Activated CD8-positive, alpha-beta T cell treated with anti-CD3 and anti-CD28 coated beads for 36 hours (primary cell): ENCODE measurements at places on chromosomes 7 and 10. TPM values are rescaled to one million over a fixed set of nuclear protein-coding genes. Genes with fewer than 3 reads are reported as not detected.

DNA sequence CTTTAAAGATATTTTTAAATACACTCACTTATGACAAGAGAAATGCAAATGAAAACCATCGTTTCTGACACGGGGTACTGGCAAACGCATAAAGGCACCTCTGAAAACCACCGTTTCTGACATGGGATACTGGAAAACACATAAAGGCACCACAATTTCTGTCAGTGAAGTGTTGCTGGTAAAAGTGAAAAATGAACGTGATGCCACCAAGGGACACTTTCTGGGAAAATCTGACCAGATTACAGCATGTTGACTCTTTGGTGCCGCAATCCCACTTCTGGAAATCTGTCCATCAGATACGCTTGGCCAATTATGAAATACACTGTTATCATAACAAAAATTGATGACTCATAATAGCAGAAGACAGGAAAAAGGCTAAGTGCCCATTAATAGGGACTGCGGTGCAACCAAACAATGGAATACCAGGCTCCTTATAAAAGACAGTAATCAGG is 131.7 kb downstream of the ZMYND11 start:
- no peaks in the 10 kb centered on the region for H3K4me1 ChIP-seq
- no peaks in the 10 kb centered on the region for H3K36me3 ChIP-seq
- DNase-seq = no peak
- no peaks in the 10 kb centered on the region for H3K27me3 ChIP-seq

Gene SPAM1
- not detected for total RNA-seq

- peaks cover 85% of the 10 kb centered on the region for H3K4me1 ChIP-seq
- H3K36me3 ChIP-seq = peaks cover 29% of the 10 kb centered on the region
- no peaks in the 10 kb centered on the region for H3K27me3 ChIP-seq
- DNase-seq = no peak
Measured at GRCh38 chr7:149868623-149869290, 5.0 kb upstream of the ATP6V0E2 start.

DNA sequence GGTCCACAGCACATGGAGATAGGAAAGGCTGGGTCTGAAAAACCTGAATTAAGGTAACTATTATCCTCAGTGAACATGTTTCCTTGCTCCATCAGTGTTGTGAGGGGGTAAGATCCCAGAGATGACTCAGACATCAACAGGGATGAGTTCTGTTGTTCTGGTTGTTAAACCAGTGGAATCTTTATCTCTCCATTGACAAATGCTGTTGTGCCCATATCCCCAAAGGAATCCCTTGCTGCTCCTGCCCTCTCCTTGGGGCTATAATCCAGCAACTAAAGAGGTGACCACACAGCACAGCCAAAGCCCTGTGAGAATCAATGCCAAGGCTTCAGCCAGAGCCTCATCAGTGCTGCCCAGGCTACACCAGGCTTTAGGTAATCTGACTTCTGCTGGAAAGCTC is 113.4 kb downstream of the JAZF1 start:
- peaks cover 4% of the 10 kb centered on the region for H3K4me1 ChIP-seq
- no peak overlapping the region for H3K27ac ChIP-seq
- H3K36me3 ChIP-seq = no peaks in the 10 kb centered on the region
- H3K27me3 ChIP-seq = peaks cover 2% of the 10 kb centered on the region

DNA sequence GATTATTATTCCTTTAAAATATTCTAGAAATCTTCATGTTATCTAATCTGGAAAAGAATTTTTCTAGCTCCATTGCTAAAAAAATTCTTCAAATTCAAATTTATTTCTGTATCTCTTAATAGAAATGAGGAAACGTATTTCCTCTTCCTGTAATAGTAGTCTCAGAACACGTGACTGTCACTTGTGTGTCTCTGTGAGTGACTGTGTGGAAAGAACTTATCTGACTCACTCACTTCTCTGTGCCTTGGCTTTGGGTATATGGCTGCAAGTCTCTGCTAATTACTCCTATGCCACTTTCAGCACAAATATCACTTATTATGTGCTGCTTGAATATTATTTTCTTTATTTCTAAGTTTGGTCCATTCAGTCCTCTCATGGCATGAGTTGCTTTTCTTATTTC is 132.7 kb downstream of the CNTNAP2 start:
- no peak for DNase-seq
- no peaks in the 10 kb centered on the region for H3K27me3 ChIP-seq
- H3K36me3 ChIP-seq = no peaks in the 10 kb centered on the region
- H3K27ac ChIP-seq = no peak overlapping the region
- no peak overlapping the region for H3K4me3 ChIP-seq

DNA sequence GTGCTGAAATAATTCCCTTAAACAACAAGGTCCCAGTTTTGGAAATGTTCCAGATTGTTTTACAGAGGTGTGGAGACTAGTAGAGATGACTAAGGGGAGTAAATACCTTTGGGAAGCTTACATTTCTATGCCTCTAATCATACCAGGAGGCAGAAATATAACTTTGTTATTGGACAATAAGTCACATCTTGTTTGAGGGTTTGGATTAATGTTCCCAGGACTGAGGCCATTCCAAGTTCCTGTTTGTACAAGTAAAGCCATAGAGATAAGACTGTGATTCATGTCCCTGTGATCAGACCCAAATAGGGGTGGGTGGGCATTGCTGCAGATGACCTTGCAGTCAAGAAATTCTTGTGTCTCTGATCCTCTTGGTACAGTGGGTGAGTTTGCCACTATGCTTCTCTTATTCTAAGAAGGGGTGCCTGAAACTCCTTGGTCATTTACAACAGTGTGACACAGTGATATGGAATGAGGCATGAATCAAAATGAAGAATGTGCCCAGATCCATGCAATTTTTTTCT is 508.3 kb downstream of the SORCS3 start:
- no peaks in the 10 kb centered on the region for H3K4me1 ChIP-seq
- no peak overlapping the region for H3K4me3 ChIP-seq
- H3K27me3 ChIP-seq = no peaks in the 10 kb centered on the region
- no peak for DNase-seq

DNA sequence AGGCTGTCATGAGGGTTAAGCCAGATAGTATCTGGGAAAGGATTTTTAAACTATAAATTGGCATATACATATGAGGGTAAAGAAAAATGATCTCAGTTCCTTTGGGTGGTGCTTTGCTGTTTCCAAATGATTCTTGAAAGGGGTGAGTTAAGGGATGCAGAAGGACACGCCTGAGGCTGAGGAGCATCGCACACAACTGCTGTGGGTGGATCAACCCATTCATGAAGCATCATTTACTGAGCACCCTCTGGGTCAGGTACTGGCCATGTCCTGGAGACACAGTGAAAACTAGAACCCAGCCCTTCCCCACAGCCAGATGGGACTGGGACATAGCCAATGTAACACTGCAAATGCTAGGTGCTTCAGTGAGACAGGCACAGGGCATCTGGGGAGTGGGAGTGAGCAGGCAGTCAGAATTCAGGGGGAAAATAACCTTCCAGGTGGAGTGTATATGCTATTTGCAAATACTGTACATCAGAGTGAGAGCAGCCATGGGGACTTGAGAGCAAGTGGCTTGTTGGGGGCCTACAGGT is 112.1 kb downstream of the WDFY4 start:
- no peak overlapping the region for H3K27ac ChIP-seq
- H3K4me3 ChIP-seq = no peak overlapping the region
- peaks cover 6% of the 10 kb centered on the region for H3K36me3 ChIP-seq
- peaks cover 14% of the 10 kb centered on the region for H3K4me1 ChIP-seq
- DNase-seq = no peak

Gene TRIP6
- total RNA-seq = 28.4 TPM

Gene AKR1D1
- total RNA-seq = not detected

DNA sequence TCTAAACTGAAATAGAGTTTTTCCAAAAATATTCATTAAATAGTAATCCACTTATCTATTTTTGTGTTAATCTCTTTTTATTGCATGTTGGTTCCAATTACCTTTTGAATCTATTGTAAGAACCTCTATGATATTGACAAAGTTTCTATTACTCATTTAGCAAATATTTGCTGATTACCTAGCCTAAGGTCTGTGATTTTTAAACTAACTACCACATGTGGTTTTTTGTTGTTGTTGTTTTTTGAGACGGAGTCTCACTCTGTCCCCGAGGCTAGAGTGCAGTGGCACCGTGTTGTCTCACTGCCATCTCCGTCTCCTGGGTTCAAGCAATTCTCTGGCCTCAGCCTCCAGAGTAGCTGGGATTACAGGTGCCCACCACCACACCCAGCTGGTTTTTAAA is 2.0 kb upstream of the ASB13 start:
- H3K36me3 ChIP-seq = no peaks in the 10 kb centered on the region
- peaks cover 14% of the 10 kb centered on the region for H3K4me1 ChIP-seq
- H3K27me3 ChIP-seq = peaks cover 9% of the 10 kb centered on the region
- no peak overlapping the region for H3K4me3 ChIP-seq
- no peak overlapping the region for H3K27ac ChIP-seq

Gene PCDH15
- not detected for total RNA-seq

Gene AFAP1L2
- 4.9 TPM for total RNA-seq

Gene DNAH11
- 2.7 TPM for total RNA-seq

GRCh38 chr10:3265088-3265487 is 92.5 kb upstream of the PITRM1 start:
- no peaks in the 10 kb centered on the region for H3K36me3 ChIP-seq
- H3K4me1 ChIP-seq = peaks cover 3% of the 10 kb centered on the region
- peaks cover 14% of the 10 kb centered on the region for H3K27me3 ChIP-seq
- DNase-seq = no peak

Gene DNAJB6
- 67.8 TPM for total RNA-seq

DNA sequence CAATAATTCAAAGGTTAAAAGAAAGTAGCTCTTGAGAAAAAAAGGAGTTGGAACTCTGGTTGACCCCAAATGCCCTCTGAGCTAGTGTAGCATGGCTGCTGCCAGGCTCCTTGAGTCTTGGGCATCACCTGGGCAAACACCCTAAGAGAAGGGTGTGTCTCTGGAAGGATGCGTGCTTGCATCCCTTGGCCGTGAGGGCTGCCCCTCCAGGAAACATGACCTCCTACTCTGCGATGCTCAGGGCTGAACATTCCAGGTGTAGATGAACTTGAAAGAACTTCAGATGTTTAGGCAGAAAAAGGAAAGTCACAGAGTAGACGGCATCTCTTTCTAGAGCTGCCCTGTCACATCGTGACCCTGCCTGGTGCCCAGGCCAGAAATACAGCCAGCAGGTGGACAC is 189.4 kb upstream of the TCERG1L start:
- H3K4me1 ChIP-seq = no peaks in the 10 kb centered on the region
- H3K36me3 ChIP-seq = no peaks in the 10 kb centered on the region
- H3K27ac ChIP-seq = no peak overlapping the region
- DNase-seq = no peak
- no peak overlapping the region for H3K4me3 ChIP-seq

Gene GRM3
- total RNA-seq = not detected

- no peaks in the 10 kb centered on the region for H3K27me3 ChIP-seq
- no peak overlapping the region for H3K27ac ChIP-seq
- no peak for DNase-seq
Measured at GRCh38 chr10:29956335-29956924, 103.0 kb downstream of the JCAD start.

Gene CCDC6
- 34.8 TPM for total RNA-seq

Gene C10orf67
- total RNA-seq = 0.25 TPM

DNA sequence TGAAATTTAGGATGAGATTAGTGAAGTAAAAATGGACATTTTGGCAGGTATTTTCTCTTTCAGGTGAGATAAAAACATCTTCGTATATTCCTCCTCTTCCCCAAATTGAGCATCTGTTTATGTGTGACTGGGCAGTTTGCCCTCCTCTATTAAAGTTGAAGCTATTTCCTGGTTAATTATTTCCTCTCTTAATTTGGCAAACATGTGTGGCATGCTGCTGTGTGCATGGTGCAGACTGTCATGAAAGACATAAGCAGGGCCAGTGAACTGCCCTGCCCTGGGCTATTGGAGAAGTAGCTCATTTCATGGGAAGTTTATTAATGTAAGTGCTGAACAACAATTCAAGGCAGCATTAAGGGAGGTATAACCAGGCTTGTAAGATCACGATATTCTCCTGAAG is 52.6 kb downstream of the EVX1 start:
- H3K4me1 ChIP-seq = peaks cover 4% of the 10 kb centered on the region
- H3K27me3 ChIP-seq = peaks cover 14% of the 10 kb centered on the region
- no peak for DNase-seq
- H3K4me3 ChIP-seq = no peak overlapping the region

Gene ITGB8
- total RNA-seq = not detected

Gene EVX1
- total RNA-seq = not detected

DNA sequence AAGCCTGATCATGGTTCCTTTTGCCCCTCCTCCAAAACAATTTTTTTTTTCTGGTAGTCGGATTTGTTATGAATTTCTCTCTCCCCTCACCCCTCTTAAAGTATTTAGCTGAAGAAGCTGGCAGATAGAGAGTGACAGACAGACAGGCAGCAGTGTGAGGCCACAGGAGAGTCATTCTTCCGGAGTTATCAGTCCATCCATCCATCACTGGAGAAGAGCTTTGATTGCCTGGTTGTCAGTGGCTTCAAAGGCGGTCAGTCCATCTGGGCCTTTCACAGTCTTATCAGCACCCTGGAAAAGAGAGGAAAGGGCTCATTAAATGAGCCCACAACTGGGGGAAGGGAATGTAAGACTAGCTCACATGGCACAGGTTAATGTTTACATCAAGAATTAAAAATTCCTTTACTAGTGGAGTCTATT is 47.4 kb downstream of the MTPN start:
- H3K27me3 ChIP-seq = no peaks in the 10 kb centered on the region
- H3K4me3 ChIP-seq = no peak overlapping the region
- H3K36me3 ChIP-seq = peaks cover 26% of the 10 kb centered on the region
- no peak overlapping the region for H3K27ac ChIP-seq

DNA sequence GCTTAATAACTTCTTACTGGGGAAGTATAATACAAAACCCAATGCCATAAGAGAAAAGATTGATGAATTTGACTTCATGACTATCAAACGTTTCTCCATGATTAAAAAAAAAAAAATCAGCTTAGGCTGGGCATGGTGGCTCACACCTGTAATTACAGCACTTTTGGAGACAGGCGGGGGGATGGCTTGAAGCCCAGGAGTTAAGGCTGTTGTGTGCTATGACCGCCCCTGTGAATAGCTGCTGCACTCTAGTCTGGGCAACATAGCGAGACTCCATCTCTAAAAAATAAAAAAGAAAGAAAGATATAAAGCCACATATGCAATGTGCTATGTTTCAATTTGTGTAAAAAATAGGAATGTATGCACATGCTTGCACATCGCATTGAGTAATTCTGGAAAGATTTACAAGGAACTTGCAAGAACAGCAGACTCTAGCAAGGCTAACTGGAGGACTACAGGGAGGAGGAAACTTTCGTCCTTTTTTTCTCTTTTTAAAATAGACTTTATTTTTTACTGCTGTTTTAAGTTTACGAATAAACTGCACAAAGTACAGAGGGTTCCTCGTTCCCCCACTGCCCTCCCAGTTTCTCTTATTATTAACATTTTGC is 10.3 kb upstream of the RARRES2 start:
- DNase-seq = no peak
- H3K4me3 ChIP-seq = no peak overlapping the region
- H3K36me3 ChIP-seq = no peaks in the 10 kb centered on the region
- peaks cover 5% of the 10 kb centered on the region for H3K4me1 ChIP-seq
- no peak overlapping the region for H3K27ac ChIP-seq
- no peaks in the 10 kb centered on the region for H3K27me3 ChIP-seq

Gene MRM2
- total RNA-seq = 31.9 TPM
